Erythroblast (primary cell): ENCODE measurements at places on chromosomes 5 and 9.

DNA sequence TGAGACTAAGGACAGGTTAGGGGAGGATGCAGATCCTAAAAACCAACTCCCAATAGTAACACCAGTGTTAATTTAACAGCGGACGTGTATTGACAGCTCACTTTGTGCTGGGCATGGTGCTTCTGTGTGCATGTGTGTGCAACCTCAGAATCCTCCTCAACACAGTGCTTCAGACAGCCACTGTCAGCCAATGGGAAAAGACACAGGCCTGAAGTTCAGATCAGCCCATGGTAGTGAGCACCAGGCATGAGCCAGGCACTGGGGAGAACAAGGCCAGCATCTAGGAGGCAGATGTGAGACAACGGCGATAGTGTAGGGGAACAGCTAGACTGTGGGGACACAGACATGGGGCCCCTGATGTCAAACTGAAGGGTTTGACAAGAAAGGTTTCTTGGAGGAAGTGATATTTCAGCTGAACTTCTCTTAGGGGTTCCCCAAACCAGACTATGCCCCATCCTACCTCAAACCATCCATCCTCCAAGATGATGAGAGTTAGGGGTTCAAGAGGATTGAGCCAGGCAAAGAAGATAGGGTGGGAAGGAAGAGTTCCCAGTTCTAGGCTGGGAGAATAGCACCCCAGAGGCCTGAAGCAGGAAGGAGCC is 71.5 kb upstream of the PSD2 start:
- no peak for DNase-seq

GRCh38 chr9:99745085-99745484 is 76.6 kb upstream of the NR4A3 start:
- no peak for DNase-seq

- no peak for DNase-seq
These were observed 55.3 kb upstream of the POU4F3 start for GRCh38 chr5:146283344-146283761.

- no peak for DNase-seq
These were observed 119.4 kb upstream of the SPIN1 start for GRCh38 chr9:88268886-88269285.

GRCh38 chr9:117233016-117233415 is 181.8 kb downstream of the ASTN2 start:
- no peak for DNase-seq
